ENCODE measurements at places on chromosomes 4 and X.

DNA sequence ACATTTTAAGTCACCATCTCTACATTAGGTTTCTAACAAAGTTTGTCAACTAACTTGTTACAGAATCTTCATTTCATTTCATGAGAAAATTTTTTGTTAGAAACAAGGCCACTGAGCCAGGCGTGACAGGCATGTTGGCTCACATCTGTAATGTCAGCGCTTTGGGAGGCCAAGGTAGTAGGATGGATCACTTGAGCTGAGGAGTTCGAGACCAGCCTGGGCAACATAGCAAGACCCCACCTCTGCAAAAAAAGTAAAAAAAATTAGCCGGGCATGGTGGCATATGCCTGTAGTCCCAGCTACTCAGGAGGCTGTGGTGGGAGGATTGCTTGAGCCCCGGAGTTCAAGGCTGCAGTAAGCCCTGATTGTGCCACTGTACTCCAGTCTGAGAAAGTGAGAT lies 32.3 kb downstream of the FAT1 start:
- DNase-seq: no peak

GRCh38 chr4:8070736-8071718 lies 87.6 kb downstream of the ABLIM2 start:
- no peak for DNase-seq

GRCh38 chrX:50459615-50460014 lies 11.0 kb downstream of the DGKK start:
- DNase-seq: no peak

DNA sequence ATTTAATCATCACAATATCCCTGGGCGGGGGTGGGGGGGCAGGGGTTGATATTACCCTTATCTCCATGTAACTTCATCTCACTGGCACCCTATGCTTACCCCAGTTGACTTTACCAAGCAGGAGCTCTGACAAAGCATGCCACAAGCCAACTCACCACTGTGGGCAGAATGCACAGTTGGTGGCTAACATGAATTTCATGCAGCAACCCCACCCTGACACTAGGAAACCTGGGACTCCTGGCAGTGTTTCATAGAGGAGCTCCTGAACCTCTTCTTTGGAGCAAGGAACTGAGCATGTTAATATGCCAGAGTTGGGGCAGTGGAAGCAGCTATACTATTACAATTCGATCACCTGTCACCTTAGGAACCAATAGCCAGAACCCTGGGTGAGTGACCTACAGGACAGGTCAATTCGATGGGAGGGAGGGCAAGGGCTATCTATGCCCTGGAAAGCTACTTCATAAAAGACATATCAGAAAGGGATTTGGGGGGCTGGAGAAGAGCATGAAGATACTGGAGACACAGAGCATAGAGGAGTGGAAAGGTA lies 97.2 kb upstream of the ACSL4 start:
- no peak for DNase-seq

DNA sequence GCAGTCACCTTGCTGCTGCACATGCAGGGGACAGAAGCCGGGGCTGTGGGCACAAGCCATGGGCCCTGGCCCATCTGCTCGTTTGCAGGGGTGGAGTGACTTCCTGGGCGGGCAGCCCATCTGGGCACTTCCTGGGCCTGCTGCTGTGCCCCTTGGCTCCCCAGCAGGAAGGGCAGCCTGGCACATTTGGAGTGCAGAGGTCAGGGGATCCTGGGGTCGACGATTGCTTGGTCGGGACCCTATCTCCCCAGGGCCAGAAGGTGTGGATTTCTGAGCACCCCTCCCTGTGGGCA lies 10.9 kb upstream of the MXD4 start:
- DNase-seq: no peak

- no peak for DNase-seq
Observed at GRCh38 chr4:142402156-142402555, 443.9 kb downstream of the INPP4B start.

- no peak for DNase-seq
Observed at GRCh38 chrX:137545711-137546651, 19.9 kb upstream of the ZIC3 start.

DNA sequence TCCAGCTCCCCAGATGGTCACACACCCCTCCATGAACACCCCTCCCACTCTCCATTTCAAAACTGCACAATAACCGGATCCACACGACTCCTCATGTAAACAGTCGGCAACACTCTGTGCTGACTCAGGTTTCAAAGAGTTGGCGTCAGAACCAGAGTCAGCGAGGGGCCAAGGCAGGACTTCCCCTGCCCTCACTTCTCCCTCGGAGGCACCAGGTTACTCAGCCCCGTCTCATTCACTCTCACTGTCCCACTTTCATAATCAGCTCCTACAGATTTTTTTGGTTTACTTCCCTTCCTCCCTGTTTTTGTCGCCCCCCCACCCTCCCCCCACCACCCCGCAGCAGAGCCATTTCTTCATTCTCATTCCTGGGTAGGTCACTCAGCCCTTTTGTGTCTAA lies 2.7 kb upstream of the TIMP1 start:
- DNase-seq: no peak

GRCh38 chrX:84873176-84873575 lies 130.5 kb upstream of the APOOL start:
- no peak for DNase-seq

DNA sequence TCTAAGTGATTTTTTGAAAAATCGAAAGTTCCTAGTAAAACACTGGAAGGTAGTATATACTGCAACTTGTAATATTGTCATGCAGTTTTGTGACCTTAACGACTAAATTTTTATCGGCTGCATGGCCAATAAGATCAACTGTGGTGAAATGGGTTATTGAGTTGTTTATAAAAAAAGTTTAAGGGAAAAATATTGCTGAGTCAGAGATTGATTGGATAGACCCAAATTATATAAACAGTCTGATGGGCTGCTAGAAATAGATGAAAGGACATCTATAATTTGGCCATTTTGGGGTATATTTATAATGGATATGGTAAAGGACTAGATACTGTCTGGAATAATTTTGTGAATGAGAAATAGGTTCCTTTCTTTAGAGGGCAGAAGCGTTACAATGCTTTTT lies 56.2 kb downstream of the MGST2 start:
- DNase-seq: no peak

DNA sequence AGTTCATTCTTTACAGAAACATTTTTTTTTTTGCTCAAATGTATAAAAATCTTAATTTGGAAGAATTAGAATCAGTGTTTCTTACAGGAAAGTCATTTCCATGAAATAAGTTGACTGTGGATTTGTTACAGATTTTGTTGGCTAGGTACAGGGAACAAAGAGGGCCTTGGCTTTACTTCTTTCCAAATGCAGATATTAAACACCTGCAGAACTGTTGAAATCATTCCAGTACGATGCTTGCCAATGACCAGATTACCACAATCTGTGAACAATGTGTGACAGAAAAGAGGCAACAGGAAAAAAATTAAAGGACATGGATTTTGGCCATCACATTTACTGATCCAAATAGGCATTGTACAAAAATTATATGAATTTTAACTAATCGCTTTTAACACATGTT lies 70.8 kb downstream of the ANXA10 start:
- no peak for DNase-seq

DNA sequence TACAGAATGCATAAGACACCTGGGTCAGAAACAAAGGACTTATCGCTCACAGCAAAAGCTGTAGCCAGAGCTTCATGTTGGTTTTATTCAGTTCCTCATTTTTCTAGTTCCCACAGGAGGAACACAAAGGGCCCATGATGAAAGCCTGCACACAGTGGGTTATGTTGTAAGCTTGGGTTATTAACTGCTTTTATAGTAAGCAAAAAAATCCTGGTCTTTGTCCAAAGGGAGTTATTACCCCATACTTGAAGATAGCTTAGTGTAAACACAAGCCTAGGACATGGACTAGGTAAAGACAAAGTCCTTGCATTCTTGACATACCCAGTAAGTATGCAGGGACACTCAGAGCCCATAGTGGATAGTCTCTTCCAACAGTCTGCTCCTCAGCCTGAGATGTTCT lies 11.7 kb downstream of the BBS12 start:
- DNase-seq: no peak

DNA sequence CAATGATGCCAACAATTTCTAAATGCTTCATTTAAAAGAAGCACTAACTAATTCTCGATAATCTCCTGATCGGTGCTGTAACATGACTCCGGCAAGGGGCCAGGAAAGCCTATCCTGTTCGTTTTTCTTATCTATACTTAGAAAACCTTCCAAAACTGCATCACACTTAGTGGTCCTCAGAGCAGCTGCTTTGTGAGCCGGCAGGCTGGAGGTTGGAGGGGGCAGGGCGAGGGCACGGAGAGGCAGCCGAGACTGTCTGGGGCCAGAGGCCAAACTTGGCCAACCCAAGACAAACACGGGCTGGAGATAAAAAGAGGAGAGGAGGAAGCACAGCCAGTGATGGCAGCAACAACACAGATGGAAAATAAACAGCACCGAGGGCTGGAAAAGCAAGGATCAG lies 455.7 kb downstream of the BCOR start:
- no peak for DNase-seq

- DNase-seq: no peak
Observed at GRCh38 chrX:69151866-69152284, 13.4 kb downstream of the PJA1 start.

DNA sequence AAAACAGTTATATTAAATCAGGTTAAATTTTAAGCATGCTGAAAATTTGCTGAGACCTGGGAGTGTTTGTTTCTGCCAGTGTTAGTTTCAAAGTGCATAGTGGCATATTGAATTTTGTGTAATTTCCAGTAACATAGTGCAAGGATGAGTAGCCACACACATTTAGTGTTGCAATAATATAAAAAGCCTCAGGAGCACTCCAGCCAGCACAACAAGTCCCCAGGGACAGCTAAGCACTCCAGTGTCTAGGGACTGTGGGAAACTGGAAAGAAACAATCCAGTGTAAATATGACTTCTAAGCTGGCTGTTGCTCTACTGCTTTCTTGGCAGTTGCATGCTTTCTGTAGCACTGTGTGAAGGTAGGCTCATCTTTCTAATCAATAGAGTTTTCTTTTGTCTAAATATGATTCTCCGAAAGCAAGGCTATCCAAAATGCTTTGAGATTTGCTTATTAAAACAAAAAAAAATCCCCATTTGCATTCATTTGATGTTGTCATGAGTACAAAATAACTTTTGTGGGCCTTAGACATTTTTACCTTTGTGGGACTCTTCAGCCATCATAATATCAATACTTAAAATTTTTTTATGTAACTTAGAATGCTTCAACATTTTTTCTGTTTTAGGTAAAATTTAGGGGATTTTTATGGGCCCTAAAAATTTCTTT lies 24.2 kb upstream of the CXCL2 start:
- no peak for DNase-seq

DNA sequence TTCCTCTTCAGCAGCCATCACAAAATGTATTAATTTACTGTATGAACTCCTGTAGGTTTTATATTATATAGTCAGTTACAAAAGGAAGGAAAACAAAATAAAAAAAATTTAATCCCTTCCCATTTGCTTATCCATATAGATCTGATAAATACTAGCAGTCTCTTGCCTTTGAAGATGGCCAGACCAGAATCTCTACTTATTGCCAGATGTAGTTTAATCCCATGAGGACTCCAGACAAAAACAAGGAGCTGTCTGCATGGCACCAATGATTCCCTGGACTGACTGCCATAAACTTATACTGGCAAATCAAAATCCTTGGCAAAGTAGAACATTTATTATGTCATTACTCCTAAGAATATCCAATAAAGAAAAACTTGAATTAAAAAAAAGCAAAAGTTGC lies 223.3 kb upstream of the MAB21L2 start:
- DNase-seq: no peak

GRCh38 chrX:130902446-130902782 lies 595 bp downstream of the ENOX2 start:
- DNase-seq: no peak

- DNase-seq: no peak
Observed at GRCh38 chrX:1053072-1053471, 159.4 kb downstream of the CRLF2 start.

DNA sequence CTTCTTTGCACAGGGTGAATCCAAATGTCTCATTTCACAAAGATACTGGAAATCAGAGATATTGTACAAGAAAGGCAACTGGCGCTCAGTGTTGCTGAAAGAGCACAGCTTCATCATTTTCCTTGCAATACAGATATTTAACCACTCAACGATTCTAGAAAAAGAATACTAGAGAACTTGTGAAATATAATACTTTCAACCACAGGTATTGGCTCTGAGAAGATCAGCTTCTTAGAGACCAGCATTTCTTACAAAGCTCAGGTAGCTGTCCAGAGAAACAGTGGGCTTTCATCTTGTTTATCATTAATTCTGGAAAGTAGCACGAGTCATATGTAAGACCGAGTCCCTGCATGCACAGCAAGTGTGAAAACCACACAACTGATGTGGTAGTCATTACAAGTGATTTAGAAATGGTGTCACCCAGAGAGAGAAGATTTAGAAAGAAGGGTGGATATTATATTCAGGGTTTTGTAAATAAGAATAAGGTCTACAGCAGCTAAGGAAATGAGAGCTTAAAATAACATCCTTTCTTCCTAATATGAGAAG lies 7.8 kb upstream of the PPARGC1A start:
- DNase-seq: no peak

- no peak for DNase-seq
Observed at GRCh38 chrX:46665232-46666152, 91.9 kb downstream of the CHST7 start.

DNA sequence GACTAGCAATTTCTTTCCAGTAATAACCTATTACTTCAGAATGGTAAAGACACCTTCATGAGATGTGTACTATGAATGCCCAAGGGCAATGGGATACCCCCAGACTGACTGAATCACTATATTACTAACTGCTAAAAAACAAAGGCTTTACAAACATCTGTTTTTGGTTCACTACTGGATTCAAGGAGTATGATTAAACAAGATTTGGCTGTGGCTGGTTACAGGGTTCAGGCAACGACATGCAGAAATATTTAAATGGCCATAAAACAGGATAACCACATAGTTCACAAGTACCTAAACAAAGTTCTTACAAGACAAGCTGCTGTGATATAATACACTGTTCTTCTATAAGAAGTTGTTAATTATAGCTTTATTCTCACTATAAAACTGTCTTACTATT lies 128.2 kb downstream of the FRYL start:
- no peak for DNase-seq

DNA sequence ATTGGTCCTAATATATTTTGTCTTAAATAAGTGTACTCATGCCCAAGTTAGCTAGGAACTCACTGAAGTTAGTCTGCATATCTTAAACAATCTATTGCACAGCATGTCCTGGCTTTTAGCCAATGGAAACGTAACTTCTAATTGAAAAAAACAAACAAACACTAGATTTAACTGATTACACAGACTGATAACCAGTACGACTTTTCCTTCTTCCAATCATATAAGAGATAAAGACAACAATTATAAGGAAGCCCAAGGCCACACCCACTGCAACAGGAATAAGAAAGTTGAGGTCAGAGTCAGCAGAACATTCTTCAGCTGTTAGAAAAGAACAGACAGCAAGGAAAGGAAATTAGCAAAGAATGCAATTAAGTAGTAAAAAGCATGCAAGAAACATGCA lies 40.8 kb downstream of the LAMP2 start:
- no peak for DNase-seq

Measured in GM12891 (cell line).